AG08396 (cell line): ENCODE measurements at places on chromosomes 3 and 15.

DNA sequence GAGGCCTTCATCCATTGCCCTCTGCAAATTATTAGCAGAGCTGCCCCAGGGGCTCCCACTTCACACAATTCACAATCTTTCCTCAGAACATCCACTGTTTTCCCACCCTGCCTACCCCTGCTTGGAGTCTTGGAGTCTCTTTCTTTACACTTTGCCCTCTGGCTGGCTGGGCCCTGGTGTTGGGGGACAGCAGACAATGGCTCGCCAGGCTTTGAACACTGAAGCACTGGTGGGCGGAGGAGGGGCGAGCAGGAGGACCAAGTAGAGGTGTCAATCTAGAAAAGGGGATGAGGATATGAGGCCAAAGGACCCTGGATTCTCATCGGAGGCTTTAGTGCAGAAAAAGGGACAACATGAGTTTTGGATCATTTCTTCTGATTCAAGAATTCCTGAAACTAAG is 212.0 kb downstream of the NR1D2 start:
- DNase-seq, result no peak

DNA sequence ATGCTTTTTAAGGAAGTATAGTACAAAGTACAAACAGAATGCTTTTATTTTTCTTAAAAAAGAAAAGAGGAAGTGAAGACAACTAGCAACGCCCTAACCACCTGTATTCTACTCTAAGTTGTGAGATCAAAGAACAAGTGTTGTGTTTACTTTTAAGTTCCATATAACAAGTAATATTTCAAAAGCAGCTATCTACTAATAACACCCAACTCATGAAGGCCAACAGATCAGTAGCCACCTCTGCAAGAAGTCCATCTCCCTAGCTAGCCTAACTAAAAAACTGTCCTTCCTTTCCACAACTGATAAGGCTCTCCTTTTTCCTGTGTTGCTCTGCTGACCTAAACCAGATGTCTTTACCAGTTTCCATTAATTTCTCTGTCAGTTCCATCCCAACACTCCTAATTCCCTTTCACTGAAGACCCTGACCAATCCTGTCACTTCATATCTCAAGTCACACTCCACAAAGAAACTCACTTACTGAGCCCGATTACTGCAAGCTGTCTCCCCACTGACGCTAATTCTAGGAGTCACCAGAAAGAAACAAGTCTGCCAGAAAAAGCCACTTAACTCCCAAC is 26.9 kb downstream of the PHC3 start:
- DNase-seq, result no peak

DNA sequence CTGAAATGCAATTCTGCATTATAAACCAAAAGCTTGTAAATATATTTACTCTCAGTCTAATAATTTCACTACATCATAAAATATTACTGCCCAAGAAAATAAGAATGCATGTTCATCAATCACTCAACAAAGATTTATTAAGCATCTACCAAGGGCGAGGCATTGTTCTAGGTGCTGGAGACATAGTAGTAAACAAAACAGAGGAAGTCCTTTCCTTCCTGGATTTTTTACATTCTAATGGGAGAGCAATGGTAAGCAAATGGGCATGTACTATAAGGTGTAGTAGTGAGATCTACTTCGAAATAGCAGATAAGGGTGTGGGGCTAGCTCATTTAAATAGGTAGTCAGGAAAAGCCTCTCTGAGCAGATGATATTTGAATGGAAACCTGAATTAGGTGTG is 10.8 kb upstream of the ZFYVE19 start:
- no peak for DNase-seq

- DNase-seq, result no peak
Observed at GRCh38 chr15:92610101-92610520, 45.5 kb downstream of the FAM174B start.

DNA sequence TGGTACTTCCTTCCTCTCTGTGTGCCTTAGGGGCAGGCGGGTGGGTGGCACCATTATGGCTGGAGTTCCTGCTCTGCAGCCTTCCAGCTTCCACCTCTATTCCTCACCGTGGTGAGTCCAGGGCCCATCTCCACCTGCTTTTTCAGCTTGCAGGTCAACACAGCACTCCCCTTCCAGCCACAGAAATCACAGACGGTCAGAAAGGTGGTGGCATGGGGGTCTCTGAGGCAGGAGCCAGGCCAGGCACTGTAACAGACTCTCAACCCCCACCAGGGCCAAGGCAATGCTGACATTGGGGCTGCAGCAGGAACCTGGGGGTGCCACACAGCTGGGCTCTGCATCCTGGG is 16.6 kb downstream of the KLF15 start:
- no peak for DNase-seq

DNA sequence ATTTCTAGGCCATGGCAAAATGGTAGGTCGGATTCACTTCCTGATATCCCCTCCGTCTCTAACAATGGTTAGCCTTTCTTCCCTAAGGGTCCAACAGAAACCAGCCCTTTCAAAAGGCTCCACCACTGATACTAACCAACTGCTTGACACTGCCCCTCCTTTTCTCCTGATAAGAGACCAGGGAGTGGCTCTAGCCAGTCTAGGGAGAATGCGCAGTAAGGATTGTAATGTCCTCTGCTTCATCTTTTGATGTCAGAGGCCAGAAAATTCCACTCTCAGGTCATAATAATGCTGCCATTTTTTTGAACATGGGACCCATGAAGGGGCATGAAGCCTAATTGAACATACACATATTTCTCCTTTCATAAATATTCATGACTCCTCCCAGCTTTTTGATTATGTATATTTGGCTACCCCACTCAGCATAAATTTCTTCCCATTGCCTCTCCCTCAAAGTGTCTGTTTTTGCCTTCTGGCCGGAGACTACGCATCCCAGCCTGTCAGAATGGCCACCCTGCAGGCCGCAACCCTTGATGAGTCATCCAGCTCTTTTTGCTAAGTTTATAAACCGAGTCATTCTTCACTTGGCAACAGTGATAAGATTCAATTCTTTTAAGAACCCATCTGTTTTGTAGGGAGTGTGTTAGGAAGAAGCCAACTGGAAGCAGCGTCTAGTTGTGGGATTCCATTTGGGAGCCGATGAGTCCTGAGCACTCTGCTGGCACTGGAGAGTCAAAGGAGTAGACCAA is 189.0 kb upstream of the MCTP2 start:
- DNase-seq, result no peak

GRCh38 chr3:124260206-124260915 is 268.4 kb upstream of the ROPN1 start:
- DNase-seq, result peak; percentile 73

GRCh38 chr15:63797901-63798300 is 35.8 kb downstream of the HERC1 start:
- no peak for DNase-seq

DNA sequence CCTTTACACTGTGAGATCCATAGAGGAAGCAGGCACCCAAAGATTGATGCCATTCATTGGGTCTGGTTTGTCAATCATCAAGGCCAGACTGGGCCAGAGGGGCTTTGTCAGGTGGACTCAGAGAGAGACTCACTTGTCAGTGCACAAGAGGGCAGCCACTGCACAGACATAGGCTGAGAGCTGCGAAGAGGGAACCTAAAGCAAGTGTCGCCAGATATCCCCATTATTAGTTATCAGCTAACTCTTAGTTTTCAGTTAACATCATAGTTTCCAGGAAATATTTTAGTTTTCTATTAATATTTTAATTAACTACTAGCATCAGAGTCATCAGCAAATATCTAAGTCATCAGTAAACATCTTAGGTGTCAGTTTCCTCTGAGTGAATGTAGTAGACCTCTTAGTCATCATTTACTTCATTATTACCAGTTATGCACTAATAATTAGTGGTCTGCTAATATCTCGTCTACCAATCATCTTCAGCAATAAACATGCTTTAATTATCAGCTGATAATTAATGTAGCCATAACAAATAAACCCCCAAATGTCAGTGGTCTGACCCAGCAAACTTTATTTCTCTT is 41.7 kb upstream of the LIMD1 start:
- no peak for DNase-seq

- no peak for DNase-seq
Observed at GRCh38 chr3:193943200-193943599, 192.7 kb upstream of the HES1 start.

DNA sequence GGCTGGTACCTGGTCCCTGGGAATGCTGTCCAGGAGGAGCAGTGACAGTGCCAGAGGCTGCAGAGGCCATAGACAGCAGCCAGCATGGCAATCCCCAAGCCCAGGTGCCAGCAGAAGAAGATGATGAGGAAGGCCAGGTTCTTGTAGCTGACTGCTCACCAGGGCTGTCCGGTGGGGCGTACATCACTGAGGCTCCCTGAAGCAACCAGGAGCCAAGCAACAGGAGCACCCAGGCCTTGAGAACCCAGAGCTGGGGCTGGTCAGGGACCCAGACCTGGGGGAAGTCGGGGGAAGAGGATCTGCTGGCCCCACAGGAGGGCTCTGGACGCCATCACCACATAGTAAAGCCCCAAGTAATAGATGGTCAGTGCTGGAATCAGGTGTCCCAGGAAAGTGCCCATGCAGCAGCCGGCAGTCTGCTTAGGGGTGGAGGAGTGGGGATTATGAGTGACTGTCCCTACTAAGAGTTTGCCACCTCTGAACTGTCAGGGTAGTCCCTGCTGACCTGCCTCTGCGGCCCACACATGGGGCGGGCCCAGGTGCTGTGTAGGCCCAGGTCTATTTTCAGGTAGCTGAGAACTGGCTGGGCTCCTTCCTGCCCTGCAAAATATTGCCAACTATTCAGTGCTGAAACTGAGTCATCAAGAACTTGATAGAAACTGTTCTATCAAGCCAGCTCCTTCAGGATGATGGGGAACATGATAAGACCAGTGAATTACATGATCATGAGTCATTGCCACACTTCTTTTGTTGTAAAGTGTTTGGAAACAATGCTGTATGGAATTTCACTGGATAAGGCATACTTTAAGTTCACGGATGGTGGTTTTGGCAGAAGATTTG is 68.7 kb downstream of the CHRD start:
- DNase-seq, result no peak

- no peak for DNase-seq
Observed at GRCh38 chr3:122676759-122677158, 3.9 kb upstream of the PARP14 start.

- DNase-seq, result no peak
Observed at GRCh38 chr3:114451051-114451451, 157.2 kb downstream of the TIGIT start.

DNA sequence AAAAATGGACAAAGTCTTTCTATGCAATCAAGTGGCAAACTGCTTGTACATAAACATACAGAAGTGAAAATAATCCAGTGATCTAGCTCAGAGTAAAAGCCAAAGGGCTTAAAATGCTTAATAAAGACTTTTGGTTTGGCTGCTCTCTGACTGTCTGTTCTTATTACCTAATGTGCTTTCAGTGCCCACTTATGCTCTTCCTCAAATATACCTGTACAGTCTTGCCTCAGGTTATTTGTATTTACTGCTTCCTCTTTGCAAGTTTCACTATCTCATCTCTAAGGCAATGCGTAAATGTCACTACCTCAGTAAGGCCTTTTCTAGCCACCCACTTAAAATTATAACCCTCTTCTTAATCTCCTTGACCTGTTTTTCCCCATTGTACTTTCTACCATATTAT is 171.8 kb downstream of the EPHA6 start:
- no peak for DNase-seq

DNA sequence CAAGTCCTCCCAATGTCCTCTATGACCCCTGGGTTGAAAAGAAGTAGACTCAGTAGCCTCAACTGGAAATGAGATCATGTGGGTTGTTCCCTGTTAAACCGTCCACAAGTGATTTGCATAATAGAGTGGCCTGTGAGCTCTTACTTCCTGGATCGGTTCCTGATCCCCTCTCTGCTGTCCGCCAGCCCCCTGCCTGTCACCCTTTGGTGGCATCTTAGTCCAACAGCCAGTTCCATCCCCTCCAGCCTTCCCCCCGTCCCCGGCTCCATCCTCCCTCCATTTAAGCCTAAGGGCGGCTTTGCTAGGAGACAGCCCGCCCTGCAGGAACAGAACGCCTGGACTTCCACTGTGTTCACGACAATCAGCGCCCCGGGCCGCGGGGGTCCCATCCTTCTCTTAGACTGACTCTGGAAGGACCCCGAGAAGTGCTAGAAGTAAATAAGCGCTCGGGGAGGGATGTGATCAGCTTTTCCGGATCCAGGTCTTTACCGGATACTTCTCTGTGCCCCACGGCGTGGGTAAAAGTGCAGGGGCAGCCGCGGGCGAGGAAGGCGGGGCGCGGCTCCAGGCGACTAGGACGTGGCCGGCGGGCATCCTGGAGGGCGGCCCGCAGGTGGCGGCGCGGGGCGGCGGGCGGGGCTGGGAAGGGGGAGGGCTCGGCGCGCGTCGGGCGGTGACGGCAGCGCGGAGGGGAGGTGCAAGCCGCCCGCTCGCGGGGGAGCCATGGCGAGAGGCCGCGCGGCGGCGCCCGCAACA is 51.2 kb upstream of the ULK4 start:
- DNase-seq, result peak; percentile 92

DNA sequence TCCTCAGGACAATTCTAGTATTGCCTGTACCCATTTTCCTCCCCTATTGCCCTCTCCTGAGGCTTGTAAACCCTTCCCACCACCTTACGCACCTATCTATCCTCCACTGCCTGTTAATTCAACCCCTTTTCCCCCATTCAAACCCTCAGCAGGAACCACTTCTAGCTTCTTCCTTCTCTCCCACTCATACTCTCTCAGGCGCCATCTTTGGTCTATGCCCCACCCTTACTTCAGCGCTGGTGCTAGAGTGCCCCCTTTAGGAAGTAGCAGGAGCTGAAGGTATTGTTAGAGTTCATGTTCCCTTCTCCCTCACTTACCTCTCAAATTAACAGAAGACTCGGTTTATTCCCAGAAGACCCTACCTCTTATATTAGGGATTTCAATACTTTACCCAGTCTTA is 121.8 kb upstream of the NLGN1 start:
- DNase-seq, result no peak

- no peak for DNase-seq
Observed at GRCh38 chr15:26869628-26870027, 2.8 kb downstream of the GABRA5 start.

- no peak for DNase-seq
Observed at GRCh38 chr3:69326855-69327300, 59.0 kb downstream of the FRMD4B start.

DNA sequence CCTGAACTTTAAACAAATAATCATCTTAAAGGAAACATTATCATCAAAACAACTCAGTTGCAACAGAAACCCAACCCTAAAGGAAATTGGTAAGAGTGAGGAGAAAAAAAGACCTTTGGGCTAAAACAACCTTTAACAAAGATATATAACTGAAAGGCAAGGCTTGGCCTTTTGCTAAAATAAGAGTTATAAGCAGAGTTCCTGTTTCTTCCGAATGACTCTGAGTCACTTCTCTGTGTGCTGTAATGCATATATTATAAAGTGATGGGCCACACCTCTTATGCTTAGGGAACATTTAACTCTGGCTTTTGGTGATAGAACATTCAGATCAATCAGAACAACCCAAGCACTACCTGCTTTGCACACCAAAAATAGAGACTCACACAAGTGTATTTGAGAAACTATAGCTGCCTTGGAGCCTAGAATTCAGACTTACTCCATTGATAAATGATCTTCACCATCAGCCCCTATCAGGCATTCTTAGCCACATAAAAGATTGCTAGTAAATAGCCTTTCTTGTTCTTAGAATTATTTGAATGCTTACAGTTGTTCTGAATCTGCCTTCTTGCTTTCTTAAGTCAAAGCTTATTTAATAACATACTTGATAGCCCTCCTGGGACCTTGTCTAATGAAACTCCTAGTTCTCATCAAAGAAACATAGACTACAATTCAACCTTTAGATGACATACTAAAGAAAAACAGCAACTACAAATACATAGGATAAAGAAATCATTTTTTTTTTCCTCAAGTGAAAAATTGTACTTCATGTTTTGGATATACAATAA is 294.2 kb upstream of the SEMA6D start:
- DNase-seq, result no peak

- no peak for DNase-seq
Observed at GRCh38 chr3:168029705-168030104, 66.0 kb downstream of the GOLIM4 start.

GRCh38 chr3:52707585-52707984 is 1.7 kb downstream of the SPCS1 start:
- DNase-seq, result no peak
